ENCODE measurements at places on chromosomes 7 and 10. TPM values are rescaled to one million over a fixed set of nuclear protein-coding genes. Genes with fewer than 3 reads are reported as not detected.

OR2A42 gene
- not detected for total RNA-seq

MKX gene
- total RNA-seq, result not detected

CHCHD3 gene
- total RNA-seq, result 102 TPM

TMEM139 gene
- 9.2 TPM for total RNA-seq

PAX4 gene
- total RNA-seq, result not detected

WDR86 gene
- not detected for total RNA-seq

PPP1R17 gene
- total RNA-seq, result not detected

UBE2H gene
- 130 TPM for total RNA-seq

OGDH gene
- 91.1 TPM for total RNA-seq

STAMBPL1 gene
- 29.2 TPM for total RNA-seq

SPDYE2 gene
- 0.22 TPM for total RNA-seq

RBP3 gene
- not detected for total RNA-seq

TFEC gene
- not detected for total RNA-seq

ABCB4 gene
- total RNA-seq, result not detected

TMEM236 gene
- total RNA-seq, result 0.37 TPM

ST8SIA6 gene
- 0.52 TPM for total RNA-seq

BPGM gene
- total RNA-seq, result 10.8 TPM

LBX1 gene
- not detected for total RNA-seq
